Activated naive CD4-positive, alpha-beta T cell treated with anti-CD3 and anti-CD28 coated beads for 36 hours (primary cell): ENCODE measurements at places on chromosomes 4 and X.
A peak's percentile ranks its signal among the peaks of the same experiment; 100 is the strongest.

DNA sequence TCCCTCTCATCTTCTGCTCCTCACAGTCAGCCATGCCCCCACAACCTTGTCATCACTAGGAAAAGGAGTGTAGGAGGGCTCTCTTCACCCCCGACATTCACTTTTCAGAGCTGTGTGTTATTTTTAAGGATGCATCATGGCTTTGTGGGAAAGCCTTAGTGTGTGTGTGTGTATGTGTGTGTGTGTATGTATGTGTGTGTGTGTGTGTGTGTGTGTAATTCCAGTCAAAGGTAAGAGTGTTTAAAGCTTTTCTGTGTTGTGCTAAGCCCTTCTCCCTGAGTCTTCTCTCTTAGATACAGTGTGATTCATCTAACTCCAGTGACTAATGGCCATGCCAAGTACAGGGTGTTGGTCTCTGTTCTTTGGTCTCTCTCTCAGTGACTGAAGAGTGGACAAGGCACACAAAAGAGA is 76.6 kb downstream of the CHIC2 start:
- DNase-seq = no peak

DNA sequence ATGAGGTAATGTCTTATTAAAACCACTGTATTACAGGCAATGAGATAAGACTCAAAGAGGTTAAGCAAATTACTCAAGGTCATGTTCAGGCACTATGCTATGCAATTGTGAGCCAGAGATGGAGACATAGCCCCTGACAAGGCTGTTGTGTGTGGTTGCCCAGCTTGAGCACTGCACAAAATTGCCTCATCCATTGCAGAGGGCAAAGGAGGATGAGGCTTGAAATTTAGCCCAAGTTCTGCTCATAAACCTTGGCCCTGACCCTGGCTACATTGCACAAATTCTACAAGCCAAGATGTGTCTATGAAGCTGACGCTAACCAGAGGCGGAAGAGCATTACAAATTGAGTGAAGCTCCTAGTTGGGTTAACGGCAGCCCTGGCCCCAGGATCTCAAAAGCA is 65.6 kb upstream of the PGM2 start:
- DNase-seq = no peak

- DNase-seq = no peak
Observed at GRCh38 chr4:48604527-48604926, 114.5 kb downstream of the ZAR1 start.

- DNase-seq = no peak
Observed at GRCh38 chrX:10365532-10366265, 208.9 kb downstream of the CLCN4 start.

DNA sequence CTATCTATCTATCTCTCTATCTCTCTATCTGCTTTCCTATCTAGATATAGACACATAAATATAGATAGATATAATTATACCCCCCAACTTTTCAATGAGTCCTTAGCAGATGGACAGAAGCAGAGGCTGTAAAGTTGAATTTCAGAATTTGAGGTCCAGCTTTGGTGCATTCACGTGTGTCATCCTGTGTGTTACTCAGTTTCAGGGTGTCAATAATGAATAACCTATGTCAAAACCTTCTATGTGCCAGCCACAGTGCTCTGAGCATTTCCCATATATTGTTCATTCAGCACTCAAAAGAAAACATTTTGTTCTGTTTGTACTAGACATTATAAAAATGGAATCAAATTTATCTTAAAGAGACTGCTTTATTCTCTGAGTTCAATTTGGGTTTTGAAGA is 310.0 kb downstream of the ARHGAP24 start:
- DNase-seq = no peak

GRCh38 chrX:23374291-23374690 is 39.6 kb downstream of the PTCHD1 start:
- DNase-seq = no peak

- no peak for DNase-seq
Observed at GRCh38 chr4:108426493-108426892, 193.9 kb upstream of the RPL34 start.

DNA sequence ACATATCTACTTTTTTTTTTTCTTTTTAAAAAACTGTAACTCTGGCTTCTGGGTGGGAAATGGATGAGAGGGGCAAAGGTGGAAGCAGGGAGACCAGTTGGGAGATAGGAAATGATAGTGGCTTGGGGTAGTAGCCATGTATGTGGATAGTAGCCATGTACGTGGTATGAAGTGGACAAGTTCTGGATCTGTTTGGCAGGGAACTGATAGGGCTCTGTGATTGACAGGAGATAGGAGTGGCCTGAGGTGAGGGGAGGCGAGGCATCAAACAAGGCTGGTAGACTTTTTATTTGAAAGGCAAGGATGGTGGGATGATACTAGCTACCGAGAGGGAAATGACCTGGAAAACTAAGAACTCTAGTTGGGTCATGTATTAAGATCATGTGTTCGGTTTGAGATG is 117.8 kb downstream of the AFF1 start:
- DNase-seq = no peak

DNA sequence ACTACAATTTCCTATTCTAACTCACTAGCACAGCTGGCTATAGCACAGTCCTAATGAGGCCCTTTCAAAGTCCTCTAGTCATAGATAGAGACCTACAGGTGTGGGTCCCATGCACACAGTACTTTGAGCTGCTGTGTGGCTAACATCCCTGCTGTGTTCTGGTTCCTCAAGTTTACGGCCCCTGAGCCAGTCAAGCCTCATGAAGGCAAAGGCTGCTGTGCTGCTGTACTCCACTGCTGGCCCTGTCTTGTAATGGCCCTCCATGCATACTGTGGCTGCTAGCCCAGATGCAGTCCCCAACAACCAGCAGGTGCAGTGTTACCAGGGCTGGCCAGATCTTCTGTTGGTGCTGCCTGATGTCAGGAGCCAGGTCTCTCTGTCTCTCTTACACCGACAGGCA is 23.4 kb upstream of the ENPEP start:
- no peak for DNase-seq

DNA sequence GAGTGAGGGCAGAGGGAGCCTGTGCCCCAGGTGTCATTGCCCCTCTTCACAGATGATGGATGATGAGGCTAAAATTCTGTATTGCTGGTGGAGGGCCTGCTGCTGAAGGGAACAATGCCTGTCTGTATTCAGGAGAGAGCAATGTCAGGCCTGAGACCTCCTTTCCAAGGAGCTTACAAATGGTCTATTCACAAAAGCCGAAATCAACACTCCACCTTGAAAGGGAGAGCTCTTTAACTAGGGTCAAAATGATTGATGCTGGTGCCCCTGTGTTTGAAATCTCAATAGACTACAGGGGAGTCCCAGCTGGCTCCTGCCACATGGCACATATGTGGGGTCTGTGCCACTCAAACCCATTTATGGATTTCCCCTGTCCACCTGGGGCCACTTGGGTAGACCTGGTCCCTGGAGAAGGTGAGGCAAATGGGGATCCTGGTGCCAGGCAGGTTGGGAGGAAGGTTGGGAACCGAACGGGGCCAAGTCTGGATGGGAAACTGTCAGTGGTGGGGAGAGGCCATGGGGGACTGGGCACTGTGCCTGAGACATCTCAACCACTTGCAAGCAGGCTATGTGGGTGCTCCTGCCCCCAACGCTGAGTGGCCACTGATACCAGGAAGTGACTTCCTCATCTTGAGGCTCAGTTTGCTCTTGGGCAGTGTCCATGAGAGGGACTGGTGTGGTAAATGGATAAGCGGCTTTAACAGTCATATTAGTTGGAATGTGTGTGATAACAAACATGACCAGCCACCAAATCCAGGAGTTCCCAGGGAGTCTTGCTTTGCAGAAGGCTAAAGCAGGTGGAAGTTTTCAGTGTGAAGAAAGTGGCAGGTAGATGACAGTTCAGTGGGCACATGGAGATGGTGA is 223.8 kb upstream of the PSAPL1 start:
- no peak for DNase-seq

GRCh38 chr4:6372649-6373525 is 99.5 kb downstream of the PPP2R2C start:
- DNase-seq = peak; percentile 47

DNA sequence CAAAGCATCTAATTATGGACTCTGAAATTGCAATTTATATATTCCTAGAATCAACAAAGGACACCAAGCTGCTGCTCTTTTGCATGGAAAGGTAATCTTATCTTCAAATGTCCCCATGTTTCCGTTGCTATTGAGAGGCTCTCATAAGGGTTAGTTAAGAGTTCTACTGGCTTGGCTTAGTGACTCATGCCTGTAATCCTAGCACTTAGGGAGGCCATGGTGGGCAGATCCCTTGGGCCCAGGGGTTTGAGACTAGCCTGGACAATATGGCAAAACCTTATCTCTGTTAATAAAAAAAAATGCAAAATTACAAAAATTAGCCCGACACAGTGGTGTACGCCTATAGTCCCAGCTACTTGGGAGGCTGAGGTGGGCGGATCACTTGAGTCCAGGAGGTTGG is 93.4 kb upstream of the RAPGEF2 start:
- DNase-seq = no peak

GRCh38 chr4:139764686-139765310 is 99.2 kb downstream of the MGST2 start:
- no peak for DNase-seq

GRCh38 chr4:134622199-134622598 is 420.6 kb upstream of the PABPC4L start:
- no peak for DNase-seq

- DNase-seq = no peak
Observed at GRCh38 chr4:1713003-1713851, 1.1 kb upstream of the SLBP start.

DNA sequence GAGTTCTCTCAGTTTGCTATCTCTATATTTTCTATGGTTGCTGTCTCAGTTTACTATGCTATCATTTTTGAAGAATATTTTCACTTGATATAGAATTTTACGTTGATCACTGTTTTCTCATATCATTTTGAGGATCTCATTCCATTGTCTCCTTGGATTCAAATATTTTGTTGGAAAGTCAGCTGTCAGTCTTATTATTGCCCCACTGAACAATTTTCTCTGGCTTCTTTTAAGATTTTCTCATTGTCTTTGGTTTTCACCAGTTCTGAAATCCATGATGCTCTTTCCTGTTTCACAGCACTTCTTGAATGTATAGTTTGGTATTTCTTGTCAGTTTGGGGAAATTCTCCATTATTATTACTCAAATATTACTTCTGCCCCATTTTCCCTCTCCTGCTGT is 81.1 kb downstream of the ENPP6 start:
- no peak for DNase-seq

DNA sequence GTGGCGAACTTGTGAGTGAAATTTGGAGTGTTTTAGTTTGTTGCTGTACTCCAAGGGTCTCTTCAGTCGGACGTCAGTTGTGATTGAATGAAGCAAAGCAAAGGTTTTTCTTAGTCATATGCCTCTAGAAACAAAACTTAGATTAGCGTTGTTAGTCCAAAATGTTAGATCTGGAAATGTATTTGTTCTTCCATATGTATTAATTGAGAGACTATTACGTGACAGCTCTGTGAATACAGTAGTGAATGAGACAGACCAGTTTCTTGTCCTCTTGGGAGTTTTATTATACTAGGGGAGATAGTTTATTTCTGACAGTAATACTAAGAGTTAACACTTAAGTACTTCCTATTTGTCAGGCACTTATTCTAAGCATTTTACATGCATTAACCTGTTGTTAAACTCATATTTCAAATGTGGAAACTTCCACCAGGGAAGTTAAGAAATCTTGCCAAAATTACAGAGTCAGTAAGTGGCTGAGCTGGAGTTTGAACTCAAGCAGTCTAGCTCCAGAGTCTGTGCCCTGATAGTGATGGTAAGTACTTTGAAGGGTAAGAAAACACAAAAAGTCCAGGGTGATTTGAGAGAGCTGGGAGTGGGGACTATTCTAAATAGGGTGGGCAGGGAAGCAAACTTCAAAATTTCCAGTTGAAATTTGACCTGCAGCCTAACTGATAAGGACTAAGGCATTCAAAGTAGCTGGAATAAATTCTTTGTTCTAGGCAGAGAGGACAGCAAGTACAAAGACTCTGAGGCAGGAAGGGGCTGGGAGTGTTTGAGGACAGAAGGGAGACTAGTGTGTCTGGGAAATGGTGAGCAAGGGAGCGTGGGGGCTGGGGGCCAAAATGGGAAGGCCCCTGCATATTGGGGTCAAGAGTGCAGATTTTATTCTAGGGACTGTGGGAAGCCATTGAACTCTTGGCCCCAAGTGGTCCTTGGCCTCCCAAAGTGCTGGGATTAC is 17.0 kb downstream of the ADD1 start:
- no peak for DNase-seq

DNA sequence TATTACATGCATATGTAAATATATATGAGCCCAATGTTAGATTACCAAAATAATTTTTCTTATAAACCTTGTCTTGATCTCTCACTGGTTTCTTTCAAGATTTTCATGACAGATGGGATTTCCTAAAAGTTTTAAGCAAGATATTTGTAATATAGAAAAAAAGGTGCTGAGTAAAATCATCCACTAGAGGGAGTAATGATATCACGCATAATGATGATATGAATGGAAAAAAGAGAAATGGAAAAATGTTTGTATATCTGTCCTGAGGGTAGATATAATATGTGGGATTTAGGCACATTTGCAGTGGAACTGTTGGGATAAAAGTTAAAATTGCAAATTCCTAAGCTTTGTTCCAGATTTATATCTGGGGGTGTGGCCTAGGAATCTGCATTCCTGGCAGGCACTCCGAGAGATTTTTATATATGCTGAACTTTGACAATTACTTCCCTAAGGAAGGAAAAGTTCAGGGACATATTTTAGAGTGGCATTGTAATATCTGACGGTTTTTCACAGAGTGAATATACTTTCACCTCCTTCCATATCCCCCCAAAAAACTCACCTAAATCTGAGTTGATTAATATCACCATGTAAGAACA is 60.5 kb downstream of the TMA16 start:
- DNase-seq = no peak

DNA sequence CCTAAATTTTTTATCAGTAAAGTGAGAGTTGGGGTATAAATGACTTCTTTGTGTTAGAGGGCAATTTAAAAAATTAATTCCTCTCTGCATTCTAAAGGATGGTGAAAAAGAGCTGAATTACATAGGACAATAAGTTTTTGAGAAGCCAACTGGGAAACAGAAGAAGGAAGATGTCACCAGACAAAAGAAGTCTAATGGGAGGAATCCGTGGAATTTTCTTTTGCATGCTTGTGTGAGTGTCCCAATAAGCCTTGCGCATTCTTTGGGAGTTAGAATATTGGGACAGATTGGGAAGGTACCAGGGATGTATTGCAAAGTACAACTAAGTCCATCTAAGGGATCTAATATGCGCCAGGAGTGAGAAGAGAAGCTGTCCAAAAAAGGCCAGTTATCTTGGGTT is 35.1 kb upstream of the NR3C2 start:
- DNase-seq = no peak

- DNase-seq = no peak
Observed at GRCh38 chrX:733961-734360, 103.4 kb downstream of the SHOX start.

DNA sequence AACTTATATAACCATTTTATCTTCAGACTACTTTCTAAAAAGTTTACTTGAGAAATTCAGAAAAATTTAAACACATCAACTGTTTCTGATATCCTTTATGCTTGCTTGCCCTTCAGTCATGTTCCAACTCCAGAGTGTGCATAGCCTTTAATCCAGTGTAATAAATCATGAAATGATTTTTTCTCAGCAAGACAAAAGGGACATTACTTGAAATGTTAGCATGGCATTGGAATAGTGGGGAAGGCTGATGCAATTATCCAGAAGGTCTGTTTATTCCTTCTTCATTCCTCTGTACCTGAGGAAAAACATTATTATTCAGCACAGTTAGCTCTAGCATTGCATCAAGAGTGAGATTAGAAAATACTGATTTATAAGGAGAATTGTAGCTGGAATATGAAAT is 209.9 kb downstream of the SLC7A11 start:
- DNase-seq = no peak

- DNase-seq = no peak
Observed at GRCh38 chrX:19440713-19441112, 74.6 kb downstream of the MAP3K15 start.
